ENCODE measurements at places on chromosomes 2 and 18.

- no peak for DNase-seq
Observed at GRCh38 chr2:237931205-237931721, 35.6 kb upstream of the UBE2F start.

DNA sequence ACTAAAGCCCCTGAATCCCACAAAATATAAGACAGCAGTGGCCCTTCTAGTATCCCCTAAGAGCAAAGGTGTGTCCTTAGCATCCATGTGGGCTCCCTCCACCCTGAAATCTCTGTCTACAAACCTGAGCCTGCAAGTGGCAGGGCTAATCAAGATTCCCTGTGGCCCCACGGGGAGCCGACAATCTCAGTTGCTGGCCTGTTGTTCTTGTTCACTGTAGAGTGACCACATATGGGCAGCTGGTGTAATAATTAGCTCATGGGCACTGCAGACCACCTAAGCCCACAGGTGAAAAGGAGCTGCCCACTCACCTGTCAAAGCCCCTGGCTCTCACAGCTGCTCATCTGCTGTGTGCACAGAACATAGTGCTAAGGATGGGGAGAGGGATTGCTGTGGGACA, 102.3 kb downstream of the MRO start:
- DNase-seq: no peak

DNA sequence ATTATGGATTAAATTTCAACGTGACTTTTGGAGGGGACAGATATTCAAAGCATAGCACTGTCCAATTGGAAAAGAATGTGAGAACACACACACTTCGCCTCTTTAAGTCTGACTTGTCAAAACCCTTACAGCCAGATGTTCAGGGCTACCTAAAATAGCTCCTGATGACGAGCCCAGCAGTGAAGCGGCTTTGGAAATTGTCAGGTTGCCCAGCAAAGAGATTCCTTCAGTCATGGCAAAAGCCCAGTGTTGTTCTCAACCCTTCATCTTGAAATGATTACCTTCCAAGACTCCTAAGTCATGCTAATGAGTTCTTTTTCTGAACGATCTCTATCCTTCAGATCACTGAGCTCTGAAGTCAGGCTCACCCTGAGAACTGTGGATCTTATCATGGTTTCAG, 436.6 kb downstream of the LRATD1 start:
- DNase-seq: no peak

DNA sequence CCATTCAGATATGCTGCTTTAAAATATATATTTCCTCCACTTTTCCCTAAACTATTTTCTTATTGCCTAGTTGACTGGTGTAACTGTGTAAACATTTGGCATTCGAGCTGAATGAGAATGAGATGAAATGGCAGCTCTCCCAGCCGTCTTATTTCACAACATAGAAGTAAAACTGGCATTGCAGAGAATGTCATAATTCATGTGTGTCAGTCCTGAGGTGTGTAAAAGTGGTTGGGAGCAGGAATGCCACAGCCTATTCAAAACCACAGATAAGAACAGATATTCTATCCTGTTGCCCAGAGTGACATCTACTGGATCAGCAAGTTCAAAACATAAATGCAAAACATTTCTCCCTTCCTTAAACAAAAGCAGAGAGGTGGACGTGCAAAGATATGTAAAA, 565.5 kb upstream of the CHAC2 start:
- no peak for DNase-seq

DNA sequence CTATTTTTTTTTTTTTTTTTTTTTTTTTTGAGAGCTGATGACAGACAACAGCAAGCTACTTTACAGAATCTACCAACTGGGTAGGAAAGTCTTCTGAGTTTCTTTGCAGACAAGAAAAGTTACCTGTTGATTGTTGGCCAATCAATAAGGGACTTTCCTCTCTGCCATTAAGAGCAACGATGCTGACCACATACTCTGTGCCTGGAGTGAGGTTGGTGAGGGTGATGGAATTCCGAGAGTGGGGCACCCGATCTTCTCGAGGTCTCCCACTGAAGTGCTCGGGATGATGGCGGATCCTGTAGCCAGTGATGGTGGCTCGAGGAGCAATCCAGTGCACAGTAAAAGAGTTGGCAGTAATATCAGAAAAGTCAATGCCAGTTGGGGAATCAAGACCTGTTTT, 49.3 kb downstream of the FN1 start:
- DNase-seq: no peak

DNA sequence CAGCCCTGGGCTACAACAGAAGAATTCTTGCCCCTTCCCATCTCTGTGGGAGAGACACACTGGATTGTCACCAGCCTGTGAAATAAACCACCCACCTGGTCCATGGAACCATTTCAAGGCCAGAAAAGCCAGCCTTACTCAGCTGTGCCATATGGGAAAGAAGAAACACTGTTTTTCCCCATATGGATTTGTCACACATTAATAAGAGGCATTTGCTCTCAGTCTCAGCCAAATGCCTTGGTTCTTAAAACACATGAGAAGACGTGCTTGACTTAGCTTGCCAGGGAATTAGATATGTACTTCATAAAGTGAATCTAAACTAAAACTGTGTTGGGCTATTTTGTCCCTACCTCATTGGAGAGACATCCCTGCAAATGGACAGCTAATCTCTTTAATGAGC, 308.6 kb upstream of the TNP1 start:
- no peak for DNase-seq

DNA sequence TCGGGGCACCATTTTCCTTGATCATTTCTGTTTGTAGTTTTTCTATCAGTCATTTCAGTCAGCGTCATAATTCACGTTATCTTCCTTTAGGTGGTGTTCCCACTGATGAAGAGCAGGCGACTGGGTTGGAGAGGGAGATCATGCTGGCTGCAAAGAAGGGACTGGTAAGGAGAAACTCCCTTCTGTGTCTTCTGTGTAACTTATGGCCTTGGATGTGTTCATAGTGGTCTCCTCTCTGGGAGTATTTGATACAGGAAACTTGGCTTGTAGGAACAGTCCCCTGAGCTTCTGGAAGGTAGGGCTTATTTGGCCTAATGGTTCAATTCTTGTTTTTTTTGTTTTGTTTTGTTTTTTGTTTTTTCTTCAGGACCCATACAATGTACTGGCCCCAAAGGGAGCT, 1.1 kb downstream of the COX5B start:
- no peak for DNase-seq

GRCh38 chr2:17918789-17919188, 40.3 kb downstream of the KCNS3 start:
- DNase-seq: no peak

DNA sequence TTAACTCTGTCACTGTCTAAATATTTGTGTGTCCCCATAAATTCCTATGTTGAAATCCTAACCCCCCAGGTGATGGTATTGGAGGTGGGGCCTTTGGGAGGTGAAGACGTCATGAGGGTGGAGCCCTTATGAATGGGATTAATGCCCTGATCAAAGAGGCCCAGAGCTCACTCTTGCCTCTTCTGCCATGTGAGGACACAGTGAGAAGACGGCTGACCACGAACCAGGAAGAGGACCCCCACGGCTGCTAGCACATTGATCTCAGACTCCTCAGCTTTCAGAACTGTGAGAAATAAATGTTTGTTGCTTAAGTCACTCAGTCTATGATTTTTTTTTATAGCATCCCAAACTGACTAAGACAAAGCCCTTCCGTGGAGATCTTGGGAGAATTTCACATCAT, 71.2 kb downstream of the BCL2L11 start:
- no peak for DNase-seq

- no peak for DNase-seq
Observed at GRCh38 chr2:235672720-235673119, 178.9 kb downstream of the AGAP1 start.

DNA sequence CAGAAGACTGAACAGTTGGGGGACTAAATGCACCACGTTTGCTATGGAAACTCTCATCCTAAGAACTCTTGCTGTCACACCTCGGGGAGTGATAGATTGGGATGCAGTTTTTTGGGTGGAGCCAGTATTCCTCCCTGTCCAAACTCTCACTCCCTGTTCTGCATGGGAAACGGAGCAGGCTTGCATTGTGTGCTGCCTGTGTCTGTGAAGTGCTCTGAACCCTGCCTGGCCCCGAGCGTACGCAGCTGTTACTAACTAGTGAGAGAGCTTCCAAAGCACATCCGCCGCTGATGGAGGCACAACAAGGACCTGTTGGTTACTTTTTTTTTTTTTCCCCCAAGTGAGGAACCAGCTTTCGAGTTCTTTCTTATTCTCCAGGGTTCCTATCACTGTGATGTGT, 195.5 kb downstream of the ANAPC1 start:
- no peak for DNase-seq

DNA sequence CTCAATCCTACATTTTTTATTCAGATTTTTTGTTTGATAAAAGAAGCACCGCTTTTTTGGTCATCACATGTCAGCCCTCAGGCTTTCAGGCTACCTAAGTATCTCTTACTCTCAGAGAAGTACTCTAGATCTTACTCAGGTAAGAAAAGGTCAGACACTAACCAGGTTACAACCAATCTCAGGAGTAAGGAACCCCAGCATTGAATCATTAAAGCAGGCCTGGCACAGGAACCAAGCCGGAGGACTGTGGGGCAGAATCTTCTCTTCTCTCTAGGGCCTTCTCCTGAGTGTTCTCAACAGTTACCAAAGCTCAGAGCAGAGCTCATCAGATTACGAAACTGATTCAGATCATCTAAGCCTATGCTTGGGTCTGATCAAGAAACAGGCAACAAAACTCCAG, 28.2 kb downstream of the RBMS1 start:
- no peak for DNase-seq

- DNase-seq: no peak
Observed at GRCh38 chr2:40273734-40274182, 178.1 kb downstream of the SLC8A1 start.

- DNase-seq: no peak
Observed at GRCh38 chr18:78911751-78912283, 67.8 kb upstream of the SALL3 start.

GRCh38 chr2:207067473-207067872, 98.3 kb downstream of the KLF7 start:
- DNase-seq: no peak
